ENCODE measurements at places on chromosomes 13 and 19.

DNA sequence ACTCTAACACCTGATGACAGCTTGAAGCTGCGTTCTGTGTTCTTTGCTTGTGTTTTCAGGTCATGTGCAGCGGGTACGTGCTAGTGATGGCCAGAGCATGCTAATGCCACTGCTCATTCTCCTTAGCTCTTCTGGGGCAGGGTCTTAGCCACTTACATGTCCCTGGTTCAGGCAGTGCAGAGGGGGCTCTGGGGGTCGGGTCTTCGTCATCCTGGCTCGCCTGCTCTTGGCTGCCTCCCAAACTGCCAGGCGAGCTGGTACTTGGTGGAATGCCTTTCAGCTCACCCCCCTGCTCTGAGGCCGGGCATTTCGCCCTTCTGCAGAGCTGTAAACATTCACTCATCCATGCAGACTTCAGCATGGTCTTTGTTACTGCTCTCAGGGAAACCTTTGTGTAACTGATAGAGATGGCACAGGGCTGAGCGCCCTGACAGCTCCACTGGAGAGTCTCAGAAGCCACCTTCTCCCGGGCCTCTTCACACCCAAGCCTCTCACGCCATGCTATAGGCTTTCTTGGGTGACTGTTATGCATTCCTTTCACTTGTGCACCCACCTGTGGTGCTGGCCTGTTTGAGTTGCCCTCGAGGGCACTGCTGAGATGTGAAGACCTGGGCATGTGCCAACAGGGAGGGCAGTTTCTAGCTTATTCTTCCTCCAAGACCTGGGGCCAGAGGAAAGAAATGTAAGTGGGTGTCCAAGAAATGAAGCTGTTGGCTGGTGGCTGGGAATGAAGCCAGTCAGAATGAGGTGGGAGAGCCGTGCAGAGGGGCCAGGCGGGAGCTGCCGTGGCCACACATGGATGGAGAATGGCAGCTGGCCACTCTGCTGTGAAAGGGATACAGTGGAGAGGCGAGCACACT lies 24.4 kb downstream of the FAM124A start:
- DNase-seq: no peak

GRCh38 chr19:47375694-47376588 lies 26.8 kb downstream of the DHX34 start:
- DNase-seq: no peak

DNA sequence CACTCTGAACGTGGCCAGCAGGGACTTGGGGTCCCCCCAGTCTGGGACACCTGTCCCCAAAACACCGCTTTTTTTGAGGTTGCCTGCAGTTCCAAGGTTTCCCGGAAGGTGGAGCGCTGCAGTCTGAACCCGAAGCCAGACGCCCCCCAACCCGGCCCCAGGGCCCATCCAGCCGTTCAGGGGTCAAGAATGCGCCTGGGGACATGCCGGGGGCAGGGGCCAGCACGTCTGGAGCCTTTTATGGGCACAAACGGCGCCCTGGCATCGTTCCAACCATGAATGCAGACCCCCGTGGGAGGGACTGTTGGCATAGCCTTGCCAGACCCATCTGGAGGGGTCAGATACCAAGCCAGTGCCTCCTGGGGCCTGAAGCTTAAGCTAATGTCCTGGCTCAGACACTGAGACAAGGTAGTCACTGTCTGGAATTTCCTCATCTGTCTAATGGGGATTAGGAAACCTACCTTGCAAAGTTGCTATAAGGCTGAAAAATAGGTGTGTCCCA lies 6.9 kb downstream of the S1PR5 start:
- peak; percentile 14 for DNase-seq

DNA sequence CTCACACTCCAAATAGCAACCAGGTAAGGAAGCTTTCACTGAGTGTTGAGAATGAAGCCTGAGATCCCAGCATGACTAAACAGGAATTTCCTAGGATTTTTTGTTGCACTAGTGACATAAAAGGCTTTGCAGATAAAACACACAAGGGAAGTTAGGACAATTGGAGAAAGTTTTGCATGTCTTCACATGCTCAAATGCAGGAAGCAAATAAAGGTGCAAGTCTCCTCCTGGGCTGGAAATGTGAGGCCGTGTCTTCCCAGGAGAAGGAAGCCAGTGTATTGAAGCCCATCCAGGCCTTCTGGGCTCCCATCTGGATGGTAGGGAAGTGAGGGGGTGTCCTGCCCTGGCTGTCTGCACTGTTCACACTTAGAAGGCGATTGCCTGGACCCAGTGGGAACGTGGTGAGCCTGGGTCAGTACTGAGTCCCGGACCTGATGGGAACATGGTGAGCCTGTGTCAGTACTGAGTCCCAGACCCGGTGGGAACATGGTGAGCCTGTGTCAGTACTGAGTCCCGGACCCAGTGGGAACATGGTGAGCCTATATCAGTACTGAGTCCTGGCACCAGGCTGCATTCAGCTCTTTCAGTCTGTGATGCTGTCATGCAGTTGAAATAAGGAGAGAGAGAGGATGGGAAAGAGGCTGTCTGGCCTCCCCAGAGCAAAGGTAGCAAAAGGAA lies 38.7 kb downstream of the SIAH3 start:
- no peak for DNase-seq

DNA sequence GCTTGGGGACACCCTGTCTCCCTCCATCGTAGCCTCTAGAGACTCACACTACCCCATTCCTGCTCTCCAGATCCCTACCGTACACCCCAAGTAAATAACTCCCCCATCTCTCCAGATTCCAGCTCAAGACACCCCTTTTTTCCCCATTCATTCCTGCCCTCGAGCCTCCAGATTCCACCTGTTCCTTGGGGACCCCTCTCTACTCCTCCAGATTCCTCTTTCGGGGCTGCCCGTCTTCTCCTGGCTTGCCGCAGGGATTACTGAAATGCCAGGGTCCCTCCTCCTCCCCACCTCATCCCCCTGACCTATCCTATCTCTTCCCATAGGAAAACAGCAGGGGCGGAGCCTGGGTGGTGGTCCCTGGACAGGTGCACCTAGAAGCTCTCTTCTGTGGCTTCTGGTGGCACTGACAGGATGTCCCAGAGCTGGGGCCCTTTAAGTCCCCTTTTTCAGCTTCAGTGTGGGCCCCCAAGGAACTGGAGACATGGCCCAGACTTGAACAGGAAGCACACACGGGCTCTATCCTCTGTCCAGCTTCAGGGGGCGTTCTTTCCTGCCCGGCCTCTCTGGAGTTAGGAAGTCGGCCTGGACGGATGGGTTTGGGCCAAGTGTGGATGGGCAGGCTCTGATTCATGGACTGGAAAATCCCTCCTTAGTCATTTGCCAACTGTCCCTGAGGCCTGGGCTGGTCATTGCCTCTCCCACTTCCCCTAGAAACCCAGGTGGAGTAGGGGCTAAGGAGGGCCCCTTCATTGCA lies 1.2 kb downstream of the ZSWIM4 start:
- peak; percentile 12 for DNase-seq

DNA sequence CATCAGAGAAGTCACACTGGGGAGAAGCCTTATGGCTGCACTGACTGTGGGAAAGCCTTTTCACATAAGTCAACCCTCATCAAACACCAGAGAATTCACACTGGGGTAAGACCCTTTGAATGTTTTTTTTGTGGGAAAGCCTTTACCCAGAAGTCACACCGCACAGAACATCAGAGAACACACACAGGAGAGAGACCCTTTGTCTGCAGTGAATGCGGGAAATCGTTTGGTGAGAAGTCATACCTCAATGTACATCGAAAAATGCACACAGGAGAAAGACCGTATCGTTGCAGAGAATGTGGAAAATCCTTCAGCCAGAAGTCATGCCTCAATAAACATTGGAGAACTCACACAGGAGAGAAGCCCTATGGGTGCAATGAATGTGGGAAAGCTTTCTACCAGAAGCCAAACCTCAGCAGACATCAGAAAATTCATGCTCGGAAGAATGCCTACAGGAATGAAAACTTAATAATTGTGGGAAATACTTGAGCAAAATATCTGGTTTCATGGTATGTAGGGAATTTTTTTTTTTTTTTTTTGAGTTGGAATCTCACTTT lies 30.7 kb downstream of the ZNF793 start:
- no peak for DNase-seq

GRCh38 chr13:52452470-52452869 lies 2.0 kb upstream of the VPS36 start:
- no peak for DNase-seq

- DNase-seq: peak; percentile 57
Measured at GRCh38 chr19:16274447-16274846, 50.2 kb upstream of the KLF2 start.

- peak; percentile 83 for DNase-seq
Measured at GRCh38 chr13:99033814-99034213, 56.0 kb upstream of the DOCK9 start.

All from Kasumi-1 (cell line).